ENCODE measurements at places on chromosomes 11 and 22. TPM values are rescaled to one million over a fixed set of nuclear protein-coding genes. Genes with fewer than 3 reads are reported as not detected.

GRCh38 chr11:64876229-64876750, 2.1 kb downstream of the EHD1 start:
- DNase-seq: no peak

DNA sequence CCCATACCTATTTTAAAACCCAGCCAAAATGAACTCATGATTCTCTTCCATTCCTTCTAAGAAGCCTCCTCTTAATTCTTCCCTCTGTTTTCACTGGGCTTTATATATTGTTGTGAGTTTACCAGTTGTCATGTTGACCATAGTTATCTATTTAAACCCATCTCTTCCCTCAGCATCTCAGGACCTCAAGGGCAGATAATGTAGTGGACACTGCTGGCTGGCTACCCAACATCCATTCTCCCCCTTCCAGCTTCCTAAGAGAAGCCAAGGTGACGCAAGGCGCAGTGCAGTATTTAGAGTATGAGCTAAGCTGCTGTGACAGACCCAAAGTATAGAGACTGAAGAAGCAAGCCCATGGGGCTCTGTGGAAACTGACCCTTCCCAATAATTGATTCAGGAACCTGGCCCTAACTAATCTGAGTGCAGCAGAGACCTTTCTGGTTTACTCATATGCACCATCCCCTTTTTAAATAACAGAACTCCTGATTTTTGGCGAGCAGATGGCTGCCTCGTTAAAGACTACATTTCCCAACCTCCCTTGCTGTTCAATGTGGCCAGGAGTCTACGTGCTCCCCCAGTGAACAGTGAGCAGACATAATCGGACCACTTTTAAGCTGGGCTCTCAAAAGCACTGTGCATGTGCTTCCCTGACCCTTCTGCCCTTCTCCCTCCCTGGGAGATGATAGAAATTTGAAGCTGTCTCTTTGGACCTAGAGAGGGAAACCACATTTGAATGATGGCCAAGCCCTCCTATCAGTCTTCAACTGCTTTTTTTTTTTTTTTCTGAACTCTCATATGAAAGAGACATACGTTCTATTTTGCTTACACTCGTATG, 28.1 kb upstream of the CREB3L1 start:
- no peak for DNase-seq

CLMP gene
- polyA plus RNA-seq: 34.1 TPM

DNA sequence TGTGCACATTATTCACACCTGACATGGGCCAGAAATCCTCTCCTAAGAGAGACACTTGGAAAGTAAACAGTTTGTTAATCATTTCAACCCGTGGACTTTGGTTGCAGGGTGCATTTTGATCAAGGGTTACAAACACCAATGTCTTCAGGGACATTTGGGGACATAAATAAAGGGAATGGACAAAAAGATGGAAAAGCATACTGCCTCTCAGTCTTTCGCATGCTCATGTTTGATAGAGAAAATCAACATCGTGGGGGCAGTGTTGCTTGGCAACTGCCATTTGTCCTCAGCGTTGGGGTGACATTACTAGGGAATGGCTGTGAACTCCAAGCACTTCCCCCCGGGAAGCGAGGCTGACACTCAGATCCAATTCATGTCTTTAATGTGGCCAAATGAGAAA, 114.7 kb upstream of the OR4B1 start:
- no peak for DNase-seq

DNA sequence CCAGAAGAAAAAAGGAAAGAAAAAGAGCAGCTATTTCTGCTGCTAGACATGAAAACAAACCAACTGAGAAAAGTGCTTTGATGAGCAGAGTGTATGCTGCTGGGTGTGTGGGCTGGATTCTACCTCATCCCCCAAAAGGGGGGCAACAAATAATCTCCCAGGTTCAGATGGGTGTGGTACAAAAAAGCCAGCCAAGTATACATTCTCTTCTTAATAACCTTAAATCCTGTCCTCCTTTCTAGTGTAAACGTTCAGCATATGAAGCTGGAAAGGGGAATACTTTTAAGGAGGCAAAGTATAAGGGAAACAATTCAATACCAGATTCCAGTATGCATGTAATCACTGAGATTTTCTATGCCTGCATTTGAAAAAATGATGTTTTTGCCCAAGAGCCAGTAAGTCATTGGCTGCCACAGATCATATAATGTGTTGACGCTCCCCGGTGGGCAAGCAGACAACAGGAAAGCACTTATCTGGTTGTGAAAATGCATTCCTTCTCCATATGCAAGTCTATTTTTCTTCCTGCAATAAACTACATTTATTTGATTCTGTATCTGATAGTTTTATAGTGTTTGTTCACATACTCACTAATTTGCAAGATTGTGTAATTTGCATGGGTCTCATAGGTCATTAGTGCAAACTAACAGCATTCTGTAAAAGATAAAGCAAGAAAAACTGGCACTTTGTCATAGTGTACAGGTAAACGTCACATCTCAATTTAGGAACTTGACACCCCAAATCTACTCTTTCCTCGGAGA, 201.1 kb downstream of the CADM1 start:
- DNase-seq: no peak

RIMBP3B gene
- polyA plus RNA-seq: not detected

GRCh38 chr22:36289406-36289870, 36.5 kb downstream of the APOL1 start:
- no peak for DNase-seq

- no peak for DNase-seq
Observed at GRCh38 chr22:43774318-43774915, 37.7 kb downstream of the EFCAB6 start.

GRCh38 chr22:39616781-39617180, 46.2 kb downstream of the CACNA1I start:
- DNase-seq: no peak

All from left kidney (tissue), 8 donors.